Stimulated activated CD8-positive, alpha-beta memory T cell treated with anti-CD3 and anti-CD28 coated beads, Interleukin-7, amount 100 ng/mL, for 1 hour (primary cell): ENCODE measurements at places on chromosomes 7 and 10.

GRCh38 chr7:99002148-99002826 lies 124.0 kb downstream of the TRRAP start:
- DNase-seq, result no peak

GRCh38 chr7:139271718-139272628 lies 40.9 kb downstream of the UBN2 start:
- DNase-seq, result no peak

- DNase-seq, result no peak
These were observed 10.0 kb upstream of the KMT2E start for GRCh38 chr7:105003872-105004510.

DNA sequence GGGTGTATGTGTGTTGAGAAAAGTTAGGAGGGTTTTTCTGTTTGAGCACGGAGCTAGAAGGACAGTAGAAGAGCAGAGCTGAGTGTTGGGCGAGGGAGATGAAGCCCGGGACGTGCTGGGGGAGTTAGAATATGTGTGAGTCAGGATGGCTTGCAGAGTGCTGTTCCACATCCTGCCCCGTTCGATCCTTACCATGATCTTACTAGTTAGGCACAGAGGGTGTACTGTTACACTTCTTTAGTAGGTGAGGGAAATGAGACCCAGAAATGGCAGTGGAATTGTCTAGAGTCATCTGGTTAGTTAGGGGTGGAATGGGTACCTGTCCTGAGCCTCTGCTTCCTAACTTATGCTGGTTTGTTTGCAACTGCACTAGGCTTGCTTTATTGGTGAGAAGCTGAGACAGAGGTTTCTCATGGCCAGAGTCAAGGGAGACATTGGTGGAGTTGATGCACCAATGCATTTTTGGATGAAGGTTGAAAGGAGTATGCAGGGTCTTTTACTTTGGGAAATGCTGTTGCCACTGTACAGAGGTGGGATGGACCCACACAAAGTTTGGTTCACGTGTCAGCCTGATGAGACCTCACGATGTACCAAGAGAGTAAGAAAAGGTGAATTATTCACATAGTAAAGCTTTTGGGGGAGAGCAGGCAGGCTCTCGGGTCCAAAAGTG lies 42.4 kb downstream of the CCNY start:
- DNase-seq, result no peak

DNA sequence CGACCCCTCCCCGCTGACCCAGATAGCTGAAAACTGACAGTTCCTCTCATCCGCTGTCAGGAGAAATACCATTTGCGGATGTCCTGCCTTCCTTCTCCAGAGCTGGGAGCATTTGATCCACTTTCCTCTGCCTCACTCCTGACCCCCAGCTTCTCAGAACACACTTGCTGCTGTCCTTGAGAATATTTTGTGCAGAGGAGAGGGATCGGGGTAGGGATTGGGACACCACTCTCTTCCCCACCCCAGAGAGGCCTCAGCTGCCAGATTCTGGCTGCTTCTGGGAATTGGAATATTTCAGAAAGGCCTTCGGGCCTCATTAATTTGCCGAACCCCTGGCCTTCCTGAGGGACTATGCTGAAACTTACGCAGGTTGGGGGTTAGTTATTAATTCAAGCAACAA lies 97.0 kb downstream of the C10orf105 start:
- DNase-seq, result no peak

GRCh38 chr10:15789793-15790525 lies 70.2 kb upstream of the ITGA8 start:
- no peak for DNase-seq
